ENCODE measurements at places on chromosomes 6 and 20.

- DNase-seq: no peak
These were observed 89.8 kb upstream of the TENT5A start for GRCh38 chr6:81842254-81842653.

DNA sequence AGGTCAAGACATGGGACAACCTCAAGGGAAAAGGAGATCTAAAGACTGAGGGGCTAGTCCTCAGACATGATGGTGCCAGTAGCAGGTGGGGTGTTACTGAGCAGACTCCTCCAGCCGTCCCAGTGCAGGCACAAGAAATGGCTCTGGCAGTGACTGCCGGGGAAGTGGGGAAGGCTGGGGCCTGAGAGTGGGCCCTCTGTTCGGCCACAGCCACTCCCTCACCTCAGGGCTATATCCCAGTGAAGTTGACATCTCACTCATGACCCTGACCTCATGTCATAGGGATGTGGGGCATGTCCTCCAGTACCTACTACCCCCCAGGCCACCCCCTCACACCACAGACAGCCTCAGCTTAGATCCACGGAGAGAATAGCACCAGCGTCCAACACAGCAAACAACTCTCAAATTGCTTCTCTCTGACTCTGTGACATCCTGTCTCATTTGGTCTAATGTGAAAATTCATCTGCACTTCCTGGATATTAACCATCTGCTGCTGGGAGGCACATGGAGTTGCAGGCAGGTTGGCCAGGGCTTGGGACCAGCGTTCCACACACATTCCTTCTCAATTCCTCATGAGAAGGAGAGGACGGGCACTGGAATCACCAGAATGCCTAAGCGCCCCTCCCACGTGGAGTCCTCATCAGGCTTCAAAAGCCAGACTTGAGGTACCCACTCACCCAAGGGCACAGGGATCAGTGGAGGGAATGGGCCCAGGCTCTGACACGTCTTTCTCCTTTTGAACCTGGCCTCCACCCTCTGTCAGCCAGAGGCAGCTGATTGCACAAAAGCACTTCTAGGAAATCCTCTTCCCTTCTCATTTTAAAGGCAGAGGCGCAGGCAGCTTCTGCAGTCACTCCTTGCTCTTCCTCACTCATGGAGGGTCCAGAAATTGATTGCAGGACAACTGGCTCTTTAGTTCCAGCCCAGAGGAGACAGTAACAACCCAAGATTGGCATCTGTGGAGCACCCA lies 163.6 kb upstream of the CST7 start:
- no peak for DNase-seq

DNA sequence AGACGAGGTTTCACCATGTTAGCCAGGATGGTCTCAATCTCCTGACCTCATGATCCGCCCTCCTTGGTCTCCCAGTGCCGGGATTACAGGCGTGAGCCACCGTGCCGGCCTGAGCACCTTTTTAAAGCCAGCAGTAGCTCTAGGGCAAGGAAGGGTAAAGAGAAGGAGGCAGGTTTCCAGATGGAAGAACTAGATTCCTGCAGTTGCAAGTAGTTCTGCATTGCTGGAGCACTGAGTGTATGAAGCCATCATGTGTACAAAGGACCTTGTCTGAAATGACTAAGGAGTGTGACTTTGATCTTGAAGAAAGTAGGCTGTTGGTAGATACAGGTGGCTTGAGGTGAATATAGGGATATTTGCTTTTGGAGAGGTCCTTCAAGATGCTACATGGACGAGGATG lies 4.2 kb downstream of the OR2A4 start:
- DNase-seq: no peak

DNA sequence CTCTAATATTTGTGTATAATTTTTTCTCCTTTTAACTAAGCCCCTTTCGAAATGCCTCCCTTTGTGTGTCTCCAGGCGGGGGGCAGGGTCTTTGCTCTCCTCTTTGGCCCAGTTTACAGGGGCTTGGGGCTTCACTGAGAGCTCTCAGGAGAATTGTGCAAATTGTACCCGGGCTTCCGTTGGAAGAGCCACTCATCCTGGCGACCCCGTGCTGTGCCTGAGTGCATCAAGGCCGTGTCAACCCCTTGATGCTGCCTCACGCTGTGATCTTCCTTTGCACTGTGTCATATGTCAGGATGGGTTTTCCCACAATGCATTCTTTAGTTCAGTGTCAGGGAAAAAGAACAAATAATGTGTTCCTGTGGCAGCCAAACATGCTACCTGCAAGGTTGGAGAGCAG lies 118.0 kb upstream of the POU3F2 start:
- no peak for DNase-seq

DNA sequence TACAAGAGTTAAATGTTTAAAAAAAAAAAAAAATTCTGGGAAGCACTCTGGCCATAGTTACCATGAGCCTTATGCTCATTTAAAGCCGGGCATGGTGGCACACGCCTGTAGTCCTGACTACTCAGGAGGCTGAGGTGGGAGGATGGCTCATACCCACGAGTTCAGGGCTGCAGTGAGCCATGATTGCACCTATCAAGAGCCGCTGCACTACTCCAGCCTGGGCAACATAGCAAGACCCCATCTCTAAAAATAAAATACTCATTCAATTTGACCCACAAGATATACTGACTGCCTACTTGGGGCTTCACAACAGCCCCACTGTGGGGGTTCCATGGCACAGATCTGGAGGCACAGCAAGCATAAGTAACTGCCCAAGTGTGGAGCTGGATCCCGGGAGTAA lies 112.0 kb upstream of the NFATC2 start:
- no peak for DNase-seq

All from DMS 273 treated with DMSO at 0.1 percent for 48 hours (cell line).